ENCODE measurements at places on chromosomes 7 and 10.
A peak's percentile ranks its signal among the peaks of the same experiment; 100 is the strongest.

- DNase-seq = no peak
- no peak overlapping the region for H3K4me3 ChIP-seq
- no peak overlapping the region for H3K27ac ChIP-seq
- no peaks in the 10 kb centered on the region for H3K4me1 ChIP-seq
- peaks cover 7% of the 10 kb centered on the region for H3K27me3 ChIP-seq
- H3K36me3 ChIP-seq = peaks cover 12% of the 10 kb centered on the region
These were observed 177.2 kb upstream of the PODXL start for GRCh38 chr7:131733604-131734003.

DNA sequence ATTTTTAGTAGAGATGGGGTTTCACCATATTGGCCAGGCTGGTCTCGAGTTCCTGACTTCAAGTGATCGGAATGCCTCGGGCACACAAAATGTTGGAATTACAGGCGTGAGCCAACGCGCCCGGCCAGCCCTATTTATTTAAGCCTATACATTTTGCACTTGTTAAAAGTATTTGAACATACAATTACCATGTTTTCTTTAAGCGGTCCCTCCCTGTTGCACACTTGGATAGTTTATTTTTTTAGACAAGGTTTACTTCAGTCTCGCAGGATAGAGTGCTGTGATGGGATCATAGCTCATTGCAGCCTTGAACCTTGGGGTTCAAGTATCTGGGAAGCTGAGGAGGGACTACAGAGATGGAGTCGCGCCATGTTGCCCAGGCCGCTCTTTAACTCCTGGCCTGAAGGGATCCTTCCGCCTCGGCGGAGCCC, 35.7 kb upstream of the SRRM3 start:
- H3K36me3 ChIP-seq = no peaks in the 10 kb centered on the region
- H3K4me3 ChIP-seq = peak overlapping the region; percentile 84
- H3K27ac ChIP-seq = peak overlapping the region; percentile 62
- H3K4me1 ChIP-seq = no peaks in the 10 kb centered on the region
- H3K27me3 ChIP-seq = peaks cover 4% of the 10 kb centered on the region

GRCh38 chr7:19775578-19775977, 2.2 kb upstream of the TMEM196 start:
- H3K4me1 ChIP-seq = peaks cover 2% of the 10 kb centered on the region
- no peak overlapping the region for H3K27ac ChIP-seq
- H3K4me3 ChIP-seq = no peak overlapping the region

- H3K27me3 ChIP-seq = peaks cover 6% of the 10 kb centered on the region
- peaks cover 5% of the 10 kb centered on the region for H3K4me1 ChIP-seq
- H3K36me3 ChIP-seq = no peaks in the 10 kb centered on the region
- H3K27ac ChIP-seq = no peak overlapping the region
- H3K4me3 ChIP-seq = no peak overlapping the region
These were observed 44.4 kb upstream of the ELN start for GRCh38 chr7:73983437-73984164.

DNA sequence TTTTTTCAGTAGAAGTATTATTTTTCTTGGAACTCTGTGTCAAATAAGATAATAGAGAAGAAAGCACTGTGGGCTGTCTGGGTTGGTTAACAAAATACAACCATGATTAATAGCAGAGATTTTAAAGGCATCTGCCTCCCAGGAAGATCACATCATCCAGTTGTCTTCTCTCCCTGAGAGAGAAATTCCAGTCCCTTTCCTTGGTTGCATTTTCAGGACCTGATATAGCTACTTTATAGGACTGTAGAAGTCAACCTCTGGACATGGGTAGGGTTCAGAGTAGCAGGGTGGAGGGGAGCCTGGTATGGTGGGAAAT, 309.9 kb upstream of the IGFBP3 start:
- no peak overlapping the region for H3K27ac ChIP-seq
- H3K4me3 ChIP-seq = no peak overlapping the region
- no peaks in the 10 kb centered on the region for H3K4me1 ChIP-seq
- no peaks in the 10 kb centered on the region for H3K27me3 ChIP-seq

DNA sequence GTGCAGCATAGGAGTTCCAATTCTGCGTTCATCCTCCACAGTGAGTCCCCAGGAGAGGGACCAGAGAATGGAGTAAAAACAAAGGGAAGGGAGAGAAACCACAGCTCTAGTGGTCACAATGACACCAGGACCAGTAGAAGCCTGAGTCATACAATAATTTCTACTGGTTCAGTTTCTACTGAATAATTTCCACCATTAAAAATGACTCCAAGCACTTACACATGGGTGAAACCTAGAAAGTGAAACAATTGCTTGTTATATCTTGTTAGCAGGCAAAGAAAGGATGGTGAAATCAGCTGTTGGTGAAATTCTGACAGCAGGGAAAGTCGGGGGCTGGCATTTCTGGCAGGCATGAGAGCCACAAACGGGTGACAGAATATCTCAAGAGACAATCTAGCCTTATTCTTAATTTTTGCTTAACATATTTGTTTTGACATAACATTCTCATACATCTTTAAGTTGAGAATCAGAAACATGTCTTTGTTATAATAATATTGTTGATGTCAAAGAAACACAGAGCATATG, 1065.8 kb upstream of the C7orf33 start:
- no peak overlapping the region for H3K4me3 ChIP-seq
- no peaks in the 10 kb centered on the region for H3K27me3 ChIP-seq
- peaks cover 6% of the 10 kb centered on the region for H3K4me1 ChIP-seq

- no peaks in the 10 kb centered on the region for H3K4me1 ChIP-seq
- H3K27ac ChIP-seq = no peak overlapping the region
- no peaks in the 10 kb centered on the region for H3K27me3 ChIP-seq
- H3K4me3 ChIP-seq = no peak overlapping the region
- no peaks in the 10 kb centered on the region for H3K36me3 ChIP-seq
These were observed 170.9 kb upstream of the SMIM30 start for GRCh38 chr7:113289140-113289740.

DNA sequence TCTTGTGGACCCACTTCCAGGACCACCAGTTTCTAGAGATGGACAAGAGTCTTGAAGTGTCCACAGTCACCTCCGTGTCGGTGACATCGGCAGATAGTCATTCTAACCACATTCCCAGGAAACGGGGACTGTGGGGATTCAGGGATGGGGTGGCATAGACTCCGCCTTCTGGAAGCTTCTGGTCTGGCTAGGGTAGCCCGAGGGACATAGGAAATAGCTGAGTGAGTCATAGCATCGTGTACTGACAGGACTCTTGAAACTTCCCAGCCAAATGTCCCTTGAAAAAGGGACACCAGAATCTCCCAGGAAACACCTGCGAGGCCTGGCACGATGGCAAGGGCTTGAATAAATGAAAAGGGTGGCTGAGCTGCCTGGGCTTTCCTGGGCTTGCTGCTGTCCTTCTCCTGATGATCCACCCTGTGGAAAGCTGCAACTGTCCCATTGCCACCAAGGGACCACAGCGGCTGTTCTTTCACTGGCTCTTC, 84.1 kb upstream of the LRRC4 start:
- peaks cover 21% of the 10 kb centered on the region for H3K27me3 ChIP-seq
- H3K4me1 ChIP-seq = peaks cover 32% of the 10 kb centered on the region
- no peak for DNase-seq
- H3K36me3 ChIP-seq = peaks cover 6% of the 10 kb centered on the region
- H3K4me3 ChIP-seq = no peak overlapping the region

DNA sequence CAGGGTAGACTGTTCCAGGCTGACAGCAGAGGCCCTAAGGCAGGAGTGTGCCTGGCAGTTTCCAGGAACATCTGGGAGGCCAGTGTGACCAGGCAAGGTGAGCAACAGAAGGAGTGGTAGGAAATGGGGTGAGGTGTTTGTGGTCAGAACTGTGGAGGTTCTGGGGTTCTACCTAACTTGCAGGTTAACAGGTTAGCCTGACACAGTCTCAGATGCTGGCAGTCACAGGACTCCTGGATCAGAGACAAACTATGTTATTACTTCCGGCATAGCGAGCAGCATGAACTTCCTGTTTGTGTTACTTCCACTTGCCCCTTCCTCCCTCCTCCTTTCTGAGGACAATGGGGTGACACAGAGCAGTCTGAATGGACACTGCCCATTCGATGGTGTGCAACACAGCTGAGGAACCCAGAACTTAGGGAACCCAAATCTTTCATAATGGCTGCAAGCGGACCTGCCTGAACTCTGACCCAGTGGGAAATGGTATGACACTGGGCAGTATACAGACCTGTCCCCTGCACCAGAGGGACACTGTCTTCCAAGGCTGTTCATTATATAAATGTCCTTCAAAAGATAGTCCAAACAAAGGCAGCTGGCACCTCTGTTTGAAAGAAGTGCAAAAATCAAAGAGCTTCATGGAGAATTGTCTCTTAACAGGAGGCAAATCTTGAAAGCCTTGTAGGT, 3.9 kb upstream of the SAR1A start:
- H3K4me1 ChIP-seq = peaks cover 1% of the 10 kb centered on the region
- H3K27ac ChIP-seq = no peak overlapping the region
- no peaks in the 10 kb centered on the region for H3K36me3 ChIP-seq
- DNase-seq = no peak
- no peak overlapping the region for H3K4me3 ChIP-seq
- peaks cover 2% of the 10 kb centered on the region for H3K27me3 ChIP-seq

- H3K27ac ChIP-seq = no peak overlapping the region
- no peaks in the 10 kb centered on the region for H3K36me3 ChIP-seq
- peaks cover 11% of the 10 kb centered on the region for H3K4me1 ChIP-seq
- H3K27me3 ChIP-seq = no peaks in the 10 kb centered on the region
- no peak for DNase-seq
- H3K4me3 ChIP-seq = no peak overlapping the region
These were observed 552.1 kb downstream of the TFEC start for GRCh38 chr7:115478426-115478825.

DNA sequence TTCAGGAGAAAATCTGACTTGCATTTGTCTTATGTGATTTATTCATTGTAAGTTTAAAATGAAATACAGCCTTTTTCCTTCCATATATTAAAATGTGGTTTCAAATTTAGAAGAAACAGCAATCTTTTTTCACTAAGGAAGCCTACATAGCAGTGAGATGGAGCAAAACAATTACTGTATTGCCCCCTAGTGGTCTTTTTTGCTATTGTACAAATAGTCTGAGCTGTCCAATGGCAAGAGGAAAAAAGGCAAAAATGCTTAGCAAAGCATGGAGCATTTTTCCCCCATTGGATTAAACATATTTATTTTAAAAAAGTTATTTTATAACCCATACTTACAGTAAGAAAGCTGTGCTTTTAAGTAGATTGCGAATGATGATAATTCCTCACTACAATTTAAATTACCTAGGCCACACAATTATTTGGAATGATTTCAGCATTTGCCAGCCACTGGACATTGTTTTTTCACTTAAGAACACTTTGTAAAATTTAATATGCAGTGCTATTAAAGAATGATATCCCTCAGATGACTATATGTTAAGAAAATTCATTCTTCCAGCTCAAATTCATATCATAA, 119.5 kb downstream of the CPED1 start:
- no peak for DNase-seq
- H3K4me3 ChIP-seq = no peak overlapping the region
- no peak overlapping the region for H3K27ac ChIP-seq
- no peaks in the 10 kb centered on the region for H3K36me3 ChIP-seq
- H3K27me3 ChIP-seq = no peaks in the 10 kb centered on the region
- peaks cover 6% of the 10 kb centered on the region for H3K4me1 ChIP-seq

DNA sequence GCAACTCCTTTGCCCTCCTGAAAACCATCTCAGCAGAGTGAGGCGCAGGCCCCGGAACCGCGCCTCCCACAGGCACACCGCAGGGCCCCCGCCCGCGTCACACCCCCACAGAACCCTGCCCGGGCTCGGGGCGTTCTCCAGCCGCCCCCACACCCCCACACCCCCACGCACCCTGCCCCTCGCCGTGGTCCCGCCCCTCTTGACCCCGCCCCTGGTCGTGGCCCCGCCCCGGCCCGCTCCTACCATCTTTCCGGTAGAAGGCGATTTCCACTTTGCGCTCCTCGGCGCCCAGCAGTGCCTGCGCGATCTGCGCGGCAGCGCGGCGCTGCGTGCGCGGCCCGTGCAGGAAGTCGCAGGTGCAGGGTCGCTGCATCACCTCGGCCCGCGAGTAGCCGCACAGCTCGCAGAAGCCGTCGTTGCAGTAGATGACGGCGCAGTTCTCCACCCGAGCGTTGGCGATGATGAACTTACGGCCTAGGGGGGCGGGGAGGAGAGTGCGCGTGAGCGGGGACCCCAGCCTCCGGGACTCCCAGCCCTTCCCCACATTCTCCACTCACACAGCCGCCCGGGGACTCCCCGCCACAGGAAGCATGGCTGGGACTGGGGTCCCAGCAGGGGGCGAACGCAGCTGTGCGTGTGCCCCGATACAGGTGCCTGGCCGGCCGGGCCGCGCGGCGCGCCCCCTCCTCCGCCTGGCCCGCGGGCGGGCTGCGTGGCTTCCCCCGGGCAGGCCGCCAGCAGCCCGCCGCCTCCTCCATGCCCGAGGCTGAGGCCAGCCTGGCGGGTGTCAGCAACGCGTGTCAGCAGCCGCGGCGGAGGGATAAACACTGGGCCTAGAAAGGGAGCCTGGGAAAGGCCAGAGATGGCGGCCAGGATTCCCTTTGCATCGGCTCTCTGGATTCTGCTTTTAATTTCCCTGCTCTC, 3.4 kb downstream of the KCNH2 start:
- H3K27me3 ChIP-seq = peaks cover 28% of the 10 kb centered on the region
- peak; percentile 63 for DNase-seq
- peaks cover 38% of the 10 kb centered on the region for H3K4me1 ChIP-seq
- H3K36me3 ChIP-seq = no peaks in the 10 kb centered on the region
- no peak overlapping the region for H3K27ac ChIP-seq
- peak overlapping the region; percentile 94 for H3K4me3 ChIP-seq

DNA sequence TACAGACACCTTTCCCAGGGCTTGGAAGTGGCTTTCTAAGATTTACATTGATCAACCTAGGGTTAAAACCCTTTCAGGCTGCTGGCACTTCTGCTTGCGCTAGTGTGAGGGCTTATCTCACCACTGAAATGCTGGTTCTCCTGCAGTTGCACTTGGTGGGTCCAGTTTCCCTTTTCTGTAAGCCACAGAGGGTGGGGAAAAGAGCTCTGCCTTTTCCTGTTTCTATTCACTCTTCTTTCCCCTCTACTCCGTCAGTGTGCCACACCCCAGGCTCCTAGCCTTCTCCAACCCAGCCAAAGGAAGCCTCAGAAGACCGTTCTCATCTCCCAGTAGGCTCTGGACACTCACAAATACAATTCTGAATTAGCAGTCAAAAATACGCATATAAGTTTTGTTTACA, 19.0 kb upstream of the CAPZA2 start:
- DNase-seq = no peak
- no peak overlapping the region for H3K4me3 ChIP-seq
- H3K27me3 ChIP-seq = no peaks in the 10 kb centered on the region
- H3K27ac ChIP-seq = no peak overlapping the region

DNA sequence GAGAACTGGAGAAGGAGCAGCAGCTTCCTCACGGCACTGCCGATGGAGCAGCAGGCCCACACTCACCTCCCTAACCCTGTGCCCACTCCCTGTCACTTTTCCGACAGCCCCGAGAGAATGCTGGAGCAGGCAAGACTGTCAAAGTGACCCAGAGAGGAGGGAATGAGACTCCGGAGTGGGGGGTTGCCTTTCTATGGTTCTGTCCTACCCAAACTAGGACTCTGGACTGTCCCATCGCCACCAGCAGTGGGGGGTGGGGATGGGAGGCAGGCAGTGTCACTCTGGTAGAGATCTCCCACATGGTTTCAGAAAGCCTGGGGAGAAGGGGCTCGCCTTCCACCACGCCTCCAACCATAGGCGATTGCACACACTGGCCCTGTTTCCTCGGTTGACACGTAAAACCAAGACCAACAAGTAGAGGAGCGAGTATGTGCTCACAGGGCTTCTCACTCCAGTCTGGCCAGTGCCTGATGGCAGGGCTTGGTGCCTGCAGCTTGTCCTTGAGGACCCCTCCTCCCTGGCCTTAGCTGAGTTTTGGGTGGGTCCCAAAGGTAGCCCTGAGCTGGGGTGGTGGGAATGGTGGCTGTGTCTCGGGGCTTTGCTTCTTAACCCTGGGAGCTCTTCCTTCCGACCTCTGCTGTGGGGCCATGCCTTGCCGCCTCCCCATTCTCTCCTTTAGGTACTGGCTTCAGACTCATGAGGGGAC, 148.5 kb downstream of the PTPN20 start:
- H3K4me1 ChIP-seq = no peaks in the 10 kb centered on the region
- H3K27me3 ChIP-seq = peaks cover 10% of the 10 kb centered on the region
